ENCODE measurements at places on chromosomes 11 and 22.

- no peak overlapping the region for H3K4me3 ChIP-seq
- no peaks in the 10 kb centered on the region for H3K4me1 ChIP-seq
- no peaks in the 10 kb centered on the region for H3K27me3 ChIP-seq
- no peak for DNase-seq
- no peak overlapping the region for H3K27ac ChIP-seq
These were observed 33.1 kb upstream of the TSPAN18 start for GRCh38 chr11:44693654-44694119.

GRCh38 chr11:22728600-22729389 is 62.4 kb downstream of the GAS2 start:
- no peak for DNase-seq
- H3K36me3 ChIP-seq, result no peaks in the 10 kb centered on the region
- no peak overlapping the region for H3K4me3 ChIP-seq
- H3K27me3 ChIP-seq, result no peaks in the 10 kb centered on the region

DNA sequence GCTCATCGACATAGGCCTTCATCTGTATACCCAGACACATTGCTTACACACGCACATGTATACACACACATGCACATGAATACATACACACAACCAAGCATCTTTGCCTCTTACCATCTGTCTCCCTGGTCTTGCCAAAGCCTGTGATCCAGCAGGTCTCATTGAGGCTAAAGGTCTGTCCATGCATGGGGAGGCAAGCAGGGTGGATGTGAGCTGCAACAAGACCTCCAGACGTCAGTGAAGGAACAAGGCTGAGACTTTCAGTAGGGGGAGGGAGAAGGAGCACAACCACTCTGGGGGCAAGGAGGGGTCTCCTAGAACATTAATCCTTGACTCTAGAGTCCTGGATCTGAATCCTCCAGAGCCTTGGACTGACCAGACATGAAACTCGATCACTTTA is 23.7 kb downstream of the TMPRSS13 start:
- H3K36me3 ChIP-seq, result no peaks in the 10 kb centered on the region
- no peaks in the 10 kb centered on the region for H3K27me3 ChIP-seq
- peaks cover 13% of the 10 kb centered on the region for H3K4me1 ChIP-seq

- DNase-seq, result no peak
- no peaks in the 10 kb centered on the region for H3K36me3 ChIP-seq
- no peak overlapping the region for H3K27ac ChIP-seq
- H3K4me3 ChIP-seq, result no peak overlapping the region
- peaks cover 25% of the 10 kb centered on the region for H3K4me1 ChIP-seq
These were observed 1.6 kb downstream of the GRAMD1B start for GRCh38 chr11:123431619-123432018.

GRCh38 chr11:58958500-58958899 is 19.2 kb downstream of the GLYATL1 start:
- no peaks in the 10 kb centered on the region for H3K4me1 ChIP-seq
- no peaks in the 10 kb centered on the region for H3K27me3 ChIP-seq
- DNase-seq, result no peak
- H3K4me3 ChIP-seq, result no peak overlapping the region

DNA sequence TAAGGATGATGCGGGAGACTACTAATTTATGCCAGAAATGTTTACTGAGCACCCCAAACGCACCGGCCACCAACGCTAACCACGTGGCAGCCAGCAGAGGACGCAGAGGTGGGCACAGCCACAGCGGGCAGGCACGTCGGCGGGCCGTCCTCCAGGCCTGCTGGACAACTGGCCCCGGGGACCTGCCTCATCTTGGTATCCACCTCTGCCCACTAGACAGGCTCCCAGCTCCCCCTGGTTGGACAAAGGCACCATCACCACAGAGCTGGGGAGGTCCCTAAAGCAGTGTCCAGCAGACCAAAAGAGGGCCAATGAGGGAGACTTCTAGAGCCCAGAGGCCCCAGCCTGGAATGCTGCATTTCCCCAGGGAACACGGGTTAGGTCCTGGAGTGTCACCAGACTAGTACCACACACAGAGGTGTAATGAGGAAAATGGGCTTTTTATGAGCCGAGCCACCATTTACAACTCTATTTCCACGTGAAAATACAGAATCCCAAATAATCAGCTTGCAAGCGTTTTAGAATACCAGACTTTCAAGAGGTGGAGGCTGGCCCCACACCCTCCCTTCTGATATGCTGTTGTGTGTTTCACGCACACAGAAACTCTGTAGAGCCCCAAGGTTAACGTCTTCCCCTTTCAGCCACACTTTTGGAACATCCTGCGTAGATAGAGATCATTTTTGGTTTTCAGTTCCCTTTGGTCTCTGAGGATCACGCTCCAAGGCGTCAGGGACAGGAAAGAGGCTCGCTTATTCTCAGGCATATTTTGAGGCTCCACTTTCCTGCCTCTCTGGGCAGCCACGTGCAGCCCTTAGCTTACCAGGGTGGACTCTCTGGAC is 23.7 kb upstream of the BID start:
- no peaks in the 10 kb centered on the region for H3K36me3 ChIP-seq
- no peak for DNase-seq
- no peaks in the 10 kb centered on the region for H3K27me3 ChIP-seq
- H3K4me3 ChIP-seq, result no peak overlapping the region
- no peak overlapping the region for H3K27ac ChIP-seq

All from sigmoid colon (tissue), 7 donors.